ENCODE measurements at places on chromosomes 6 and 20.
A peak's percentile ranks its signal among the peaks of the same experiment; 100 is the strongest.

DNA sequence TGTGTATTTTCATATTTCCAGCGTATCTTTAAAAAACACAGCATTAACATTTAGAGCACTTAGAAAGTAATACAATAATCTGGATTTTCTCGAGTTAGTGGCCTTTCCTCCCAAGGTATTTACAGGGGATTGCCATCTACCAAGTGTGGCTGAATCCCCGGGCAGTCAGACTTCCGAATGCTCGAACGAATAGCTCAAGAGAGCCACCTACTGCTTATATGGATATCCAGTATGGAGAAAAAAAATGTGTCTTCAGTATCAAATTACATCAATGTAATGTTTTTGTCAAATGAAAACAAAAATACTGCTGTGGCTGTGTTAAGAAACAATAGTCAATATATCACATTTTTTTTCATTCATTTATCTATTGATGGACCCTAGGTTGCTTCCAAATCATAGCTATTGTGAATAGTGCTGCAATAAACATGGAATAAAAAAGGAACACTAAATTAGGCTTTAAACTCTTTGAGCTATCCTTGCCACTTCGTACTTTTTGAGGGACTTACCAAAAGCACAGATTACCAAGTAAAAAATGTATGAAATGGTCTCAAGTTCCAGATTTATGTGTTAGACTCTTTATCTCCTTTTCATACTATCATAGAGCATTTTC is 654.5 kb upstream of the PTCHD4 start:
- DNase-seq: peak; percentile 31

- peak; percentile 0 for DNase-seq
Observed at GRCh38 chr6:8707956-8708772, 272.8 kb upstream of the SLC35B3 start.

GRCh38 chr6:70601014-70601413 is 34.3 kb downstream of the SDHAF4 start:
- no peak for DNase-seq

DNA sequence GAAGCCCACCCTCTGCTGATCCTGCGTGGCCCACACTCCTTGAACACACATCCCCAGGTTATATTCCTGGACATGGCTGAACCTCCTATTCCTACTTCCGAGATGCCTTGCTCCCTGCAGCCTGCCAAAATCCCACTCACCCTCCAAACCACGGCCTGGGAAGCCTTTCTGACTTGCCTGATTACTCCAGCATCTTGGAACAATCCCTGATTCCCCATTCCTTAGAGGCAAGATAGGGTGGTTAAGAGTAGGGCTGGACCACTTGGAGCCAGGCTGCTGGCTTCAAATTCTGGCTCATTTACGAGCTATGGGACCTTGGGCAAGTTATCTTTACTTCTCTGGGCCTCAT is 45.9 kb upstream of the CDH22 start:
- DNase-seq: no peak

GRCh38 chr6:147829418-147829817 is 320.9 kb downstream of the SAMD5 start:
- no peak for DNase-seq
